ENCODE measurements at places on chromosomes 1 and 21.

DNA sequence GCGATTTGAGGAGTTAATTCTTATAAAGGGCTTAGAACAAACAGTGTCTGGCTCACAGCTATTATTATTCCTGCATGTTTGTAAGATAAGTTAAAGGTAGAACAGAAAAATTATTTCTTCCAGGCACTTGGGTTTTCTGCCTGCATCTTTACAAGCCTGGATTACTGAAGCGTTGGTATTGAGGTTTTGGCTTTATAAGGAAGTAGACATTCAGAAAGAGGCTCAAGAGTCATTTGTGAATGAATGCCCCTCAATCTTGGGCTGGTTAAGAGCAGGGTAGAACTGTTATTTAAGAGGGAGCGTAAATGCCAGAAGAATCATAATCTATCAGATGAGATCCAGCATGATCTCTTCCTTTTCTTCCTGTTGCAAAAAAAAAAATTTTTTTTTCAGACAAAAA lies 77.3 kb upstream of the ARID1A start:
- DNase-seq: no peak

- peak; percentile 34 for DNase-seq
Observed at GRCh38 chr1:205141236-205142101, 19.7 kb upstream of the RBBP5 start.

DNA sequence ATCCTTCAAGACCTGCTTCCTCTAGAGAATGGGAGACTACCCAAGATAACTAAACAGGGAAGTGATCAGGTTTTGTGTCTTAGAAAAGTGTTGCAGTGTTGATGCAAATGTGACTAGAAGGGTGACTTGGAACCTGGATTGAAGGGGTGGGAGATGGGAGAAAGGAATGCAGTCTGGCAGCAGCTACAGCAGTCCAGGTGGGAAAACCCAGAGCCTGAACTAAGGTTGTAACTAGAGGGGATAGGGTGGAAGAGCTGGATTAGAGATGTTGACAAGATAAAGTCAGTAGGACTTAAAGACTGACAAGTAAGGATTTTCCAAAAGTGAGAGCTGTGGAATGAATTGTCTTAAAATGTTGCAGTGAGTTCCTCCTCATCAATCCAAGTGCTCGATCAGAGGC lies 7.1 kb upstream of the SHISA4 start:
- no peak for DNase-seq

GRCh38 chr1:238589843-238590435 lies 699.2 kb upstream of the ZP4 start:
- no peak for DNase-seq

GRCh38 chr1:214694769-214695168 lies 91.8 kb downstream of the CENPF start:
- no peak for DNase-seq

GRCh38 chr1:232012773-232013386 lies 386.3 kb downstream of the DISC1 start:
- no peak for DNase-seq

- DNase-seq: no peak
Observed at GRCh38 chr1:156632355-156632754, 9.6 kb upstream of the BCAN start.

GRCh38 chr1:60052601-60053000 lies 21.0 kb downstream of the C1orf87 start:
- DNase-seq: no peak

GRCh38 chr1:157301477-157302198 lies 163.4 kb upstream of the ETV3 start:
- no peak for DNase-seq

GRCh38 chr1:53121319-53122172 lies 20.9 kb downstream of the SLC1A7 start:
- no peak for DNase-seq

- DNase-seq: no peak
Observed at GRCh38 chr1:27960762-27961645, 1.2 kb downstream of the XKR8 start.

All from NCI-H526 (cell line).